ENCODE measurements at places on chromosomes 16 and 17. TPM values are rescaled to one million over a fixed set of nuclear protein-coding genes. Genes with fewer than 3 reads are reported as not detected.

DNA sequence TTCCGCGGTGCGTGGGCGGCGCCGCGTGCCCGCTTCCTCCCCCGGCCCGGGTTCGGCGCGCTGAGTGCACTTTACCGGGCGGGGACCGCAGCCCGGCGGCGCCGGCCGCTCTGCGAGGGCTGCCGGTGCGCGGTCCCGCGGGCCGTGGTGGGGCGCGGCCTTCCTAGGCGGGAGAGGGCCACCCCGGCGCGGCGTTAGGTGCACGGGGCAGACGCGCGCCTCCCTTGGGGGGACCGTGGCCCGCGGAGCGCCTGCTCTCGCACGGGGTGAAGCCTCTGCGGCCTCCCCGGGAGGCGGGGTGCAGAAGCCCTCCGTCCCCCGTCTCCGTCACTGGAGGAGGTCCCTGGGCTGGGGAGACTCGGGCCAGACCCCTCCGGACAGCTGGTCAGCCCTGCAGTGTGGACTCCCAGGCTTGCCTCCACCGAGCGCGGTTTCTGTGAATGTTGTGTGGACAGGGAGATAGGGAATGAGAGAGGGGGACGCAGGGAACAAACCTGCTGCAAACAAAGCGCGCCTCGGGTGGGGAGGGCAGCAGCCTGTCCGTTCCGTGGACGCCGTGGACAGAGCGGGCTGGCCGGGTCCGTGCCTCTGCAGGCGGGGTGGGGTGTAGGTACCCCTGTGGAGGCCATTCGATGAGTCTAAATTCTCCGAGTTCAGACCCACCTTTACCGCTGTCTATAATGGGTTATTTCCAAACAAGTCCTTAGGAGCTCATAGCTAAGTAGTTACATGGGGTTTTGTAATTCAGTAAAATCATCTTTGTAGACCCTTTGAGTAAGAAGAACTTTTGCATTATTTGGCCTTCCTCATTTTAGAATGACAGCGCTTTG is 721 bp downstream of the TBCD start:
- no peak overlapping the region for H3K27ac ChIP-seq
- DNase-seq, result peak; percentile 78
- H3K36me3 ChIP-seq, result no peaks in the 10 kb centered on the region
- no peaks in the 10 kb centered on the region for H3K4me1 ChIP-seq

- H3K4me3 ChIP-seq, result no peak overlapping the region
- H3K27me3 ChIP-seq, result no peaks in the 10 kb centered on the region
- no peaks in the 10 kb centered on the region for H3K36me3 ChIP-seq
- DNase-seq, result no peak
- H3K4me1 ChIP-seq, result no peaks in the 10 kb centered on the region
Measured at GRCh38 chr16:11423315-11424117, 78.3 kb downstream of the RMI2 start.

DNA sequence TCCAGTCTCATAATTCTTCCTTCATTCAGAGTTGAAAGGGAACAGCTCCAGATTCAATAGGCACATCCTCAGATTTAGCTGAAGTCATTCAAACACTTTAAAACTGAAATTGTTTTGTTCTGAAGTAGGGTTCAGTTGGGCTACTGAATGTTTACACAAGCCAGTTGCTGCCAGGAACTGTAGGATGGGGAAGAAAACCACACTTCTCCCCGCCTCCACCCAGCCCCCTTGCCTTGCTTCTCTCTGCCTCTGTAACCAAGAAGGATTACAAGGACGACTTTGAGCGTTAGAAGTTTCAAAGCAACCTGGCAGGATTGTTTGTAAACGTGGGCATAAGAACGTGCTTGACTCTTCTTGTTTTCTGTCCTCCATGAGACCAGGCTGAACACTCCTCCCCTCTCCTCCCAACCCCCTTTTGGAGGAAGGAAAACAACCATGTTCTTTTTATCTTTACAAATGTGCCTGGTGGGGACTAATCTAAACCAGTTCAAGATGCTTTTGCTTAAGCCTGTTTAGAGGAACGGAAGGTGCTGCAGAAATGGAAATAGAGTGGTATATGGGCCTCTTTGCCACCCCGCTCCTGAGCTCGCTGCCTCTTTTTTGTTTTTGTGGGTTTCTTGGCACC is 287.9 kb downstream of the FTO start:
- no peaks in the 10 kb centered on the region for H3K27me3 ChIP-seq
- peak; percentile 52 for DNase-seq
- no peaks in the 10 kb centered on the region for H3K36me3 ChIP-seq
- peaks cover 2% of the 10 kb centered on the region for H3K4me1 ChIP-seq
- H3K4me3 ChIP-seq, result no peak overlapping the region

Gene ABI3
- total RNA-seq, result 18.3 TPM

DNA sequence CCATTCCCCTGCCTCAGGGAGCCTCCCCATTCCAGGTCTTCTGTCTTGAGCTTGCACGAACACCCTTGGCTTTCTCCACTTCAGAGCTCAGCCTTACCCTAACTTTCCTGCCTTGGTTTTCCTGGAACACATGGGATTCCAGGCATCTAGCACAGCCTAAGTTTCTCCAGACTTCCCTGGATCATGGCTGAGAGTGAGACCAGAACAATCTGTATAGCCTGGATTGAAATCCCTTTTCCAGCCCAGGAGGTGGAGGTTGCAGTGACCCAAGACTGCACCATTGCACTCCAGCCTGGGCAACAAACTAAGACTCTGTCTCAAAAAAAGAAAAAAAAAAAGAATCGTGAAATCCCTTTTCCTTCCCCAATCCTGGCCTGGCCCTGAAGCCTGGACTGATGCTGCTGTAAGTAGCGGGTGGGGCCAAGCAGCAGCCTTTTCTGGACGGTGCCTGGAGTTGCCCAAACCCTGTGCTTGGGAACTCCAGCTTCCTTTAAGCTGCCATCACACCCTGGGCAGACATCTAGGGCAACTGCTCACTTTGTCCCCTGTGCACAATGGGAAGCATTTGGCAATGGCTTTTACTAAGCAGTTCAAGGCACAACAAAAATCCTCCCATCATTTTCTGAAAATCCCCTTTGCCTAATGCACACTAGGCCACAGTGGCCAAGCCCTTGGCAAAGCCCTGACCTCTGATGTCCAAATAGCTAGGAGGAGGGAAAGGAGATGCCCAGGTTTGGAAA is 12.0 kb upstream of the SLC16A5 start:
- no peak overlapping the region for H3K27ac ChIP-seq
- no peaks in the 10 kb centered on the region for H3K27me3 ChIP-seq
- DNase-seq, result no peak
- peaks cover 20% of the 10 kb centered on the region for H3K4me1 ChIP-seq
- H3K4me3 ChIP-seq, result no peak overlapping the region

Gene NOG
- total RNA-seq, result 0.98 TPM

Gene HSF5
- 0.19 TPM for total RNA-seq

DNA sequence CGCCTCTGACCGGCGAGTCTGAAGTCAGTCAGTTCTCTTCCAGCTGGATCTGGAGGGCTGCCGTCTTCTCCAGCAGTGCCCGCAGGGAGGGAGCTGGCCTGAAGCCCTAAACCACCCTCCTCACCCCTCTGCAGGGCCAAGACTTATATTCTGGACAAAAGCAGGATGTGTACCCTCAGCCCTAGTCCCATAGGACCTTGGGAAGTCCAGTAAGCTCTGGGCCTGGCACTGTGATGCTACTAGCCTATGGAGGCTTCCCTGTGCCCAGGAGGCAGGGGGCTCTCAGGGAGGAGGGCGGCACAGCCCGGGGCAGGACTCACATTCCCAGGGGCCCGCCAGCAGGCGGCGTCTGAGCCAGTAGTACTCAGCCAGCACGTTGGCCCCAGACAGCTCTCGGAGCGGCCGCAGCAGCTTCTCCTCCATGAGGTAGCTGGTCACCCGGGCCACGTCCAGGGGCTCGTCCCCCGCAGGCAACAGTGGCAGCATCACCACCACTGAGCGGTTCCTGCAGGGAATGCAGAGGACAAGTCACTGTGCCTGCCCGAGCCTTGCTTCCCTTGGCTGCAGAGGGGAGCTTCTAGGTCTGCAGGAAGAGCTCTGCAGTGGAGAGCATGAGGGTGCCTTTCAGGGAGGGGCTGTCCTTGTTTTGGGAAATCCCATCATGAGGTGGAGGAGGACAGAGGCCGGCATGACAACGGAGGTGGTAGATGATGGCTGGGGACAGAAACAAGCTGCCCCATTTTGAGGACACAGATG is 41.7 kb downstream of the RMI2 start:
- no peak overlapping the region for H3K27ac ChIP-seq
- H3K4me1 ChIP-seq, result no peaks in the 10 kb centered on the region
- DNase-seq, result peak; percentile 73
- H3K36me3 ChIP-seq, result no peaks in the 10 kb centered on the region
- no peaks in the 10 kb centered on the region for H3K27me3 ChIP-seq

DNA sequence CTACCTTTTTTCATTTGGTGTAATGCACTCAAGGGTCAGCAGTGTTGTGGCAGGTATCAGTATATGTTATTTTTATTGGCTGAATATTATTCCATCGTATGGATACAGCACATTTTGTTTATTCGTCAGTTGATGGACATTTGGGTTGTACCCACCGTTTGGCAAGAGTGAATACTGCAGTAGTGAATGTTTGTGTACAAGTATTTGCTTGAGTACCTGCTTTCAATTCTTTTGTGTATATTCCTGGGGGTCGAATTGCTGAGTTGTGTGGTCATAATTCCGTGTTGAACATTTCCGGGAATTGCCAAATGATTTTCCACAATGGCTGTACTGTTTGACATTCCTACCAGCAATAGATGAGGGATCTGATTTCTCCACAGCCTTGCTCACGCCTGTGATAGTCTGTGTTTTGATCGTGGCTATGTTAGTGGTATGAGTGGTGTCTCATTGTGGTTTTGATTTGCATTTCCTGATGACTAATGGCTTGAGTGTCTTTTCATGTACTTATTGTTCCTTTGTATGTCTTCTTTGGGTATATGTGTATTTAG is 108.4 kb downstream of the OR1D5 start:
- H3K27ac ChIP-seq, result no peak overlapping the region
- H3K36me3 ChIP-seq, result no peaks in the 10 kb centered on the region
- no peaks in the 10 kb centered on the region for H3K4me1 ChIP-seq
- H3K27me3 ChIP-seq, result no peaks in the 10 kb centered on the region

DNA sequence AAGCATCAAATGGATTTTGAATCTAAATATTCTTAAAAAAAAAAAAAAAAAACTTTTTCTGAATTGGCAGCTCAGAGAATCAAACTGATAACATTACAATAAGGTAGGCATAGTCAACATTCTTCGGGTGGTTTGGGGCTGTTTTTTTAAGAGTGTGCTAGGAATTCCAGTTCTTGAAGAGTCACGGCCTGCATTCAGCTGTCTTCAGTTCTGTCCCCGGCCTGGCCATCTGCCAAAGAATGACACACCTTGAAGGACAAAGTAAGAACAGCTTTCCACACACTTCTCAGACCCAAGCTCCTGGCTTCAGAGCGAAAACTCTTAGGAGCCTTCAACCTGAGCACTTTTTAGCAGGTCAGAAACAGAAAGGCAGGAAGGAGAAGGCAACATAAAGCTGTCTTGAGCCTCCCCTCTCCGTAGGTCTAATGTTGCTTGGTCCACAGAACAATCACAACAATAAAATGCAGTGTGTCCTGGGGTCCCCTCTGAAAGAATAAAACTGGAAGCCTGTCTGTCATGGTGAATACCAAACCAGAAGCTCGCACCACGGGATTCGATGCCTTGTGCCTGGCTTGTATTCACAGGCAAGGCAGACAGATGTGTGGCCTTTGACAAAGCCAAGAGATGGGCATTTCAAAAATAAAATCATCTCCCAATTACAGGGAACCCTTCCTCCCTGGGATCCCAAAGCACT is 524.4 kb upstream of the ZFHX3 start:
- no peak overlapping the region for H3K27ac ChIP-seq
- H3K36me3 ChIP-seq, result no peaks in the 10 kb centered on the region
- H3K4me1 ChIP-seq, result no peaks in the 10 kb centered on the region
- H3K4me3 ChIP-seq, result no peak overlapping the region
- peak; percentile 58 for DNase-seq

- H3K4me1 ChIP-seq, result peaks cover 4% of the 10 kb centered on the region
- DNase-seq, result peak; percentile 60
- peaks cover 2% of the 10 kb centered on the region for H3K27me3 ChIP-seq
- peak overlapping the region; percentile 99 for H3K27ac ChIP-seq
- H3K4me3 ChIP-seq, result peak overlapping the region; percentile 91
- no peaks in the 10 kb centered on the region for H3K36me3 ChIP-seq
Measured at GRCh38 chr16:57628783-57629293, 408 bp downstream of the ADGRG1 start.

Gene TBX2
- total RNA-seq, result 66.4 TPM

- no peak overlapping the region for H3K27ac ChIP-seq
- H3K27me3 ChIP-seq, result no peaks in the 10 kb centered on the region
- H3K4me3 ChIP-seq, result no peak overlapping the region
- no peaks in the 10 kb centered on the region for H3K36me3 ChIP-seq
Measured at GRCh38 chr16:74691093-74691855, 9.4 kb downstream of the MLKL start.

GRCh38 chr17:64357191-64357981 is 33.3 kb downstream of the PECAM1 start:
- H3K27me3 ChIP-seq, result no peaks in the 10 kb centered on the region
- peaks cover 5% of the 10 kb centered on the region for H3K4me1 ChIP-seq
- no peak for DNase-seq
- H3K27ac ChIP-seq, result no peak overlapping the region
- H3K36me3 ChIP-seq, result no peaks in the 10 kb centered on the region
- no peak overlapping the region for H3K4me3 ChIP-seq

GRCh38 chr17:43787728-43788127 is 7.5 kb downstream of the CFAP97D1 start:
- no peak for DNase-seq
- peaks cover 3% of the 10 kb centered on the region for H3K4me1 ChIP-seq
- H3K4me3 ChIP-seq, result no peak overlapping the region
- no peaks in the 10 kb centered on the region for H3K27me3 ChIP-seq
- H3K27ac ChIP-seq, result no peak overlapping the region

- DNase-seq, result no peak
- no peaks in the 10 kb centered on the region for H3K27me3 ChIP-seq
- H3K27ac ChIP-seq, result no peak overlapping the region
- H3K36me3 ChIP-seq, result no peaks in the 10 kb centered on the region
- no peak overlapping the region for H3K4me3 ChIP-seq
Measured at GRCh38 chr17:30961209-30962188, 9.3 kb upstream of the RNF135 start.

Gene STARD3
- 47.6 TPM for total RNA-seq

DNA sequence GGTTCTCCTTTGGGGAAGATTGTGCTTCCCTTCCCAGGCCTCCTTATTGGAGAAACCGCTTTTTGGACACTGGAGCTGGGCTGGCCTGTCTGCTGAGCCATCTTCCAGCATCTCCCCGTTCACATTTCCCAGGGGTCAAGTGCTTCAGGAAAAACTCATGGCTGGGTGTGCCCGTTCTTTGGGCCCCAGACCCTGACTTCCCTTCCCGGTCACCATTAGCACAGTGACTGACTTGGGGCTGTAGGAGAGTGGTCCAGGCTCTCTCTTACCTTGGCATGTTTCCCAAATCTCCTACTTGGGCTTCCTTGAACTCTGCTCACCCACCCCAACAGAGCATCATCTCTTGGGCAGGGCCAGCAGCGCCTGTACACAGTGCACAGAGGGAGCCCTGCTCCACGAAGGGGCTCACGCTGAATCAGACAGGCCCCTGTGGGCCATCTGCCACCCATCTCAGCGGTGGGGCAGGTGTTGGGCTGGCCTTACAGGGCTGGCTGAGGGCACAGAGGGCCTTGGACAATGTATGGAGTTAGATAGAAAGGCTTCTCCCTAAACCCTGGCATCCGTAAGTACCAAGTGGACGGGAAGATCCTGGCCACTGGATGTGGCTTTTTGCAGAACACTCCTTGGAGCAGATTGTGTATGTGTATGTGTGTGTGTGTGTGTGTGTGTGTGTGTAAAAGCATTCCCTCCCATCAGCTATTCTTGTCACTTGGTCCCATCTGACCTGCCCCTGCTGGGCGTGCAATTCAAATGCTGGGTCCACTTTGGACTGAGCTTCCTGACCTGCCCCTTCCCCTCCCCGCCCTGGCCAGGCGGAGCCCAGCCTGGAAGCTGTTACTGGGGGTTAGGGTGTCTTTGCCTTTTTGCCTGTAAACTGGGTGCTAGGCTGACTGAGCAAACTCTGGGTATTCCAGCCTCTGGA is 24.9 kb upstream of the CDC42EP4 start:
- H3K27ac ChIP-seq, result no peak overlapping the region
- H3K4me3 ChIP-seq, result no peak overlapping the region
- DNase-seq, result no peak
- no peaks in the 10 kb centered on the region for H3K36me3 ChIP-seq

Data from kidney (tissue), 22 donors.